GM12892 (cell line): ENCODE measurements at places on chromosomes 7 and 10.

GRCh38 chr10:612696-613095 is 76.8 kb downstream of the DIP2C start:
- DNase-seq: no peak

GRCh38 chr10:3588346-3588745 is 196.7 kb downstream of the KLF6 start:
- DNase-seq: no peak

GRCh38 chr7:158386866-158387545 is 200.6 kb downstream of the PTPRN2 start:
- DNase-seq: no peak

- no peak for DNase-seq
These were observed 39.3 kb downstream of the INSIG1 start for GRCh38 chr7:155336812-155337602.

DNA sequence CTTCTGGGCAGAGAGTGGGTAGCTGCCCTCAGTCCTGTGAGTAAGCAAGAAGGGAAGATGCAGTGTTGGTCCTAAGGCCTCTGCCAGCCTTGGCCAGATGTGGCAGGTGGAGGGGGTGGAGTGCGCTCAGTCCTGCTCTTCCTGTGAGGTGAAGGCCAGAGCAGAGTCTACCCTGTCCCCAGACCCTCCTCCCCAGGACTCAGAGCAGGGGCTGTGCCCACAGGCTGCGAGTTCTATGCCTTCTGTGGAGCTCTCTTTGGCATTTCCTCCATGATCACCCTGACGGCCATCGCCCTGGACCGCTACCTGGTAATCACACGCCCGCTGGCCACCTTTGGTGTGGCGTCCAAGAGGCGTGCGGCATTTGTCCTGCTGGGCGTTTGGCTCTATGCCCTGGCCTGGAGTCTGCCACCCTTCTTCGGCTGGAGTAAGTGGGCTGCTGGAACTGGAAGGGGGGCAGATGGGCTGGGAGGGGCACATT is 4.0 kb downstream of the OPN4 start:
- DNase-seq: no peak

DNA sequence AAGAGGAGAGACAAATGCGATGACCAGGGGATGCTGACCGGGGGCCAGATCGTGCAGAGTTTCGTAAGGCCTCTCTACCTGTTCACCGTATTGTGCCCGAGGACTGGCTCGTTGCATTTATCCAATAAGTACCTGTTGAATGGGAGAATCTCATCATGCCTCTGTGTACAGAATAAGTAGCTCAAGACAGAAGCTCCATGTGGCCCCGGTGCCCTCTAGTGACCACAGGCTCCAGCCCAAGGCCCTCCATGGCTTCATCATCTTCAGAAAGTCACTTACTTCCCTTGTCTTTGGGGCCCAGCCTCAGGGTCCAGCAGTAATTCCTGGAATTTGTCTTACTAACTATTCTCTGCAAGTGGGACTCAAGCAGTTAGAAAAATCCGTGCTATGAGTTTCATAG is 151.0 kb downstream of the CHN2 start:
- DNase-seq: no peak

- DNase-seq: no peak
These were observed 162.9 kb downstream of the GRK5 start for GRCh38 chr10:119370111-119370741.

DNA sequence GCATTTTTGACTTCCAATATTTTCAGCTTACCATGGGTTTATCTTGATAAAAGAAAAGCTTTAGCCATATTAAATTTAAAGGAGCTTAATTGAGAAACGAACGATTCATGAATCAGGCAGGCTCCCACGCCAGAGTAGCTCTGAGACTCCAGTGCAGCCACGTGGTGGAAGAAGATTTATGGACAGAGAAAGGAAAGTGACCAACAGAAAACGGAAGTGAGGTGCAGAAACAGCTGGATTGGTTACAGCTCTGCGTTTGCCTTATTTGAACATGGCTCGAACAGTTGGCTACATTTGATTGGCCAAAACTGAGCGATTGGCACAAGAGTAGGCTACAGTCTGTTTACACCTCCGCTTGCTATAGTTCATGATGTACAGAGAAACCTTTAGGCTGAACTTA is 395.4 kb downstream of the GATA3 start:
- no peak for DNase-seq

- no peak for DNase-seq
These were observed 205.1 kb downstream of the CREB5 start for GRCh38 chr7:28617308-28617880.

DNA sequence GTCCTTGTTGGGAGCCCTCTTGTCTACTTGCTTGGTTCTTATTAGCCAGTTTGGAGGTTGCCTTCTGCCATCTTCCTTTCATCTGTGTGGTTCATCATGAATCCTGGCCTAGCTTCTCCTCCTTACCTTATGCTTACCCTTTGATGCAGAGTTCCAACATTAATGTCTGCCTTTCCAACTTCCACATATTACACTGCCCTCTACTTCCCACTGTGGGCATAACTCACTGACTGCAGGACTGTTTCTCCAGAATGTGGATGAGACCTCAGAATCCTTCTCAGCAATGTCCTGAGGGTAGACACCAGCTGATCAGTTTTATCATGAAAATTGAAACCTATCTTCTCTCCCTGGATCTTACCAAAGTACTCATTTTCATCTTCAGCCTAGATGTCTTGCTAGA is 491.0 kb downstream of the LRMDA start:
- DNase-seq: no peak

- peak; percentile 53 for DNase-seq
These were observed 566 bp downstream of the ZNF789 start for GRCh38 chr7:99473315-99473596.

- DNase-seq: no peak
These were observed 338.8 kb downstream of the AUTS2 start for GRCh38 chr7:69937097-69937496.

DNA sequence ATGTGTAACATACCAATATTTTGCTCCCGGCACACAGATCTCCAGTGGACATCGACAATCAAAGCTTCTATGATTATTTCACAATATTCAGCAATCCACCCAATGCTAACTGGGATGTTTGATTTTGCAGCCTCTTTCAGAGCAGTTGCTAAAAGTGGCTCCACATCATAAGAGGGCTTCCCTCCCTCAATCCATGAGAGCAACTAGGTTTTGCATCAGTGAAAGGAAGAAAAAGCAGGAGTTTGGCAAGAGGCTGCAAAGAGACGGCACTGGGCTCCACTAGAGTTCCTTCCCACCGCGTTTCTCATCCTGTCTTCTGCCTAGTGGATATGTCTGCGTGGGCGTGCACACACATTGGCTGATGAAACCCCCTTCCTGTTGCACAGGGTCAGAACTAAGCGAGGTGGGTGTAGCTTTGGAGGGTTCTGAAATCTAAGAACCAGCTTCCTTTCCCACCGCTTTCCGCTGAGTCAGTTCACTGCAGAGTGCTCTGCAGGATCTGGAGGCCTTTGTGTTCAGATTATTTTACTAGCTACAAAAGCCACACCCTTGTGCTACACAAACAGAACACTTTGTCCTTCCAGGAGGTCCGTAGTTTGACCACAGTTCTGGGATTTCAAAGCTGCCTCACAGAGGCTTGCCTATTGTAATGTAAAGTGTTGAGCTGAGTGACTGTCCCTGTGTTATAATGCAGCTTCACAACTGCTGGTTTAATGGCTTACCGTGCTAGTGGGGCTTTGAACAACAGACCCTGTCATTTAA is 28.1 kb downstream of the ARL4A start:
- no peak for DNase-seq

DNA sequence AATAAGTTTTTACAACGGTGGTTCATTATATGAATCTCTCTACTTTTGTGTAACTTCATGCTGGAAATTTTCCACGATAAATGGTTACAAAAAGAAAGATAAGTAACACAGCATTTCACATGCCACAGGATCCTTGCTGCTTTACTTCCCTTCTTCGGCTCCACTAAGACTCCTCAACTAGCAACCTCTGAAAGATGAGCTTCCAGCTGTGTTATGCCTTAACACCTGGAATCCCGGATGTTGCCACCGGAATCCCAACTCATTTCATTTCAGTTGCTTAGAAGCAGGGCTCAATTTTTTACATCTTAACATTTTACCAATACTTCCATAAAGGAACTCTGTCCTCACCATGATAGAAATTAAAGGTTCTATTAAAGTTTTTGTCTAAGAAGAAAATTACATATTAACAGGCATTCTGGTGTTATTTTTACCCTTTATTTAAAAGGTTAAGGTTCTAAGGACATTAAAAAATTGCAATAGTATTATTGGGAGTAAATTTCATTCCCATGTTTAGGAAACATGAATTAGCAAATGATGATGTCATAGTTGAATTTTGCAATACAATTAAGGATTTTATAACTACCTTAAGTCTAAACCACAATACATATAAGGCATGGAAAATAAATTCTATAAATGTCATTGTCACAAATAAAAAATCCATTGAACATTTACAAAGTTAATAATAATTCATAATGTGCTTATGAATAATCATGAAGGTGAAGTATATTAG is 57.1 kb upstream of the IL6 start:
- DNase-seq: no peak

GRCh38 chr7:134941185-134941900 is 45.0 kb upstream of the AGBL3 start:
- no peak for DNase-seq

DNA sequence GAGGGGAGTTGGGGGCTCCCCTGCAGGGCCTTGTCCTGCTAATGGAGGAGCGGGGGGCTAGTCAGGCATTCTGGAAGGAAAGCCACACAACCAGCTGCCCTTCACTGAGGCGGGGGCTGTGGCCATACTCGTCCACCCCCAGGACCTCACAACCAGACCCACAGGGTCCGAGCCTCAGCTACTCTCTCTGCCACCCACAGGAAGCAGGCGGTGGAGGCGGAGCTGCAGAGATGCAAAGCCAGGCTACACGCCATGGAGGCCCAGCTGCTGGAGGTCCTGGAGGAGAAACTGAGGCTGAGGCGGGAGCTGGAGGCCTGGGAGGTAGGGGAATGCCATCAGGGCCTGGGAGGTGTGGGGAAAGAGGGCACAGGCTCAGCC is 3.1 kb downstream of the ABHD11 start:
- DNase-seq: no peak
